ENCODE measurements at places on chromosomes 5 and 9. TPM values are rescaled to one million over a fixed set of nuclear protein-coding genes. Genes with fewer than 3 reads are reported as not detected.

DOK3 gene
- total RNA-seq: 1.4 TPM

ARL14EPL gene
- not detected for total RNA-seq

FAM151B gene
- total RNA-seq: 0.33 TPM

FRMD3 gene
- 0.53 TPM for total RNA-seq

GRCh38 chr5:175597718-175598117 is 60.2 kb upstream of the HRH2 start:
- DNase-seq: no peak

DNA sequence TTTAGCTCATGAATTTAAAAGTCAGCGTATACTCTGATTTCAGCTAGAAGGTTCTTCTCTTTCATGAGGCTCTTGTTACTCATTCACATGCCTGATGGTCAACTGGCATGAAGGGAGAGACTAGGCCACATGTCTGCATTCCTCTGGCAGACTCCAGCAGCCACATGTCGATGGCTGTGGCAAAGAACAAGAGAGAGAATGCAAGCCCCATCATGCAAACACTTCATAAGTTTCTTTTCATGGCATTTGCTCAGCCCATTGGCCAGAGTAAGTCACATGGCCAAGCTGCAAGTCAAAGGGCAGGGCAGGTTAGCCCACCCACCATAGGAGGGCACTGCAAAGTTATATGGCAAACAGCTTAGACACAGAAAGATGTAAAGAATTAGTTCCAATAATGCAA is 5.4 kb downstream of the KCNV2 start:
- no peak for DNase-seq

GRCh38 chr5:128376577-128376976 is 161.5 kb downstream of the FBN2 start:
- no peak for DNase-seq

- no peak for DNase-seq
Observed at GRCh38 chr5:141701360-141702119, 19.5 kb upstream of the ARAP3 start.

DNA sequence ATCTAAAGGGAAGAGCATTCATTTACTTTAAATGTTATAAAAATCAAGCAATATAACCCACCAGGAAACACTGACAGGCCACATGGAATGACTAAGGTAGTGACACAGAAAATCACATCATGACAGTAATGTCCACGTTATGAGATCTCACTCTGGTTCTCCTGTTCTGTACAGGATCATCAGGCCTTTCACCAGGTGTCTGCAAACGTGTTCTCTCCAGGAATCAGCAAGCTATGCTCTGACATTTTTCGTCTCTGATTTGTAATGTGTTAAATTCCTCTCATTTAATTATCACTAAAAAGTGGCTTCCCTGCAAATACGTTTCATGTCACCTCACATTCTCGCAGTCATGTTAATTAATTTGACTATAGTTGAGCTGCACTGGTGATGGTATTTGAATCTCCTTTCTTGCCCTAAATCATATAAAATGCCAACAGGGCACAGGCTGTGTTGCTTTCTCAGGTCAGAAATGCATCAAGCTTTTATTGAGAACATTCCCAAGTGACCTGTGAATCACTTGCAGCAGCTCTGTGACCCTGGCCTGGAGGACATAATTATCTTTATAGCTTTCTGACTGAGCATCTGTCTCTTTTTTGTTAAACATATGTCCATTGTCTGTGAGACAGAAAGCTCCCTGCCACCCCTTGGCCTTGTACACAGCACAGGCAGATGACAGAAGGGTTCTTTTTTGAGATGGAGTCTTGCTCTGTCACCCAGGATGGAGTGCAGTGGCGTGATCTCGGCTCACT is 196.2 kb downstream of the DIRAS2 start:
- no peak for DNase-seq

All from CD4-positive, alpha-beta T cell (primary cell).